ENCODE measurements at places on chromosomes 12 and 14.

- DNase-seq, result no peak
Observed at GRCh38 chr12:85504164-85504563, 224.1 kb downstream of the ALX1 start.

DNA sequence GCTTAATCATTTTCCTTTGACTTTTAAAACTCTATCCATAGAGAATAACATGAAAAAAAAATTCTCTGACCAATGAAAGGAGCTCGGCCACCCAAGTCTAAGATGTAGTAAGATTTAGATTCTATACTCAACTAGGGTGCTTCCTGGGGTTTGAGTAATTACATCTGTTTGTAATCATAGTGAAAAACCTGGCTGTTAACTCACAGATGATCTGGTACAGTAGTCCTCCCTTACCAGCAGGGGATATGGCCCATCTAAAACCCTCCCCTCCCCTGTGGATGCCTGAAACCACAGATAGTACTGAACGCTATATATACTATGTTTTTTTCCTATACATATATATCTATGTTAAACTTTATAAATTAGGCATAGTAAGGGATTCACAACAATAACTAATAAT is 89.2 kb downstream of the DAAM1 start:
- no peak for DNase-seq

- DNase-seq, result no peak
Observed at GRCh38 chr12:120416490-120417216, 21.3 kb upstream of the COX6A1 start.

DNA sequence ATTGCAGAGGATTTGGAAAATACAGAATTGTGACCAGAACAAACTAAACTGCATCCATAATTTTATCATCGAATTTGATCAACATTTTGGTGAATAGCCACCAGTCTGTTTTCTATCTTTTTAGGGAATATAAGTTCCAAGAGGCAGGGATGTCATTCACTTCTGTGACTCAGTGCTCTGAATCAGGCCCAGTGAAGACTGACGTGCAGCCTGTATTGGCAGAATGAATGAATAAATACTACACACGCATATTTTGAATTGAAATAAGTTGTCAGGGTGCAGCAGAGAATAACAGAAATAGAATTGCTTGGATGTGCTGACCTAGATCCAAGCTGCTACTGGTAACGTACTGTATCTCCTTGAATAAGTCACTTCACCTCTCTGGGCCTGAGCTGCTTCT is 1.3 kb upstream of the EMP1 start:
- DNase-seq, result no peak

- no peak for DNase-seq
Observed at GRCh38 chr12:86286119-86286518, 29.9 kb upstream of the MGAT4C start.

- no peak for DNase-seq
Observed at GRCh38 chr12:46451276-46452021, 78.9 kb upstream of the SLC38A2 start.

- no peak for DNase-seq
Observed at GRCh38 chr12:102024765-102025164, 37.0 kb downstream of the WASHC3 start.

DNA sequence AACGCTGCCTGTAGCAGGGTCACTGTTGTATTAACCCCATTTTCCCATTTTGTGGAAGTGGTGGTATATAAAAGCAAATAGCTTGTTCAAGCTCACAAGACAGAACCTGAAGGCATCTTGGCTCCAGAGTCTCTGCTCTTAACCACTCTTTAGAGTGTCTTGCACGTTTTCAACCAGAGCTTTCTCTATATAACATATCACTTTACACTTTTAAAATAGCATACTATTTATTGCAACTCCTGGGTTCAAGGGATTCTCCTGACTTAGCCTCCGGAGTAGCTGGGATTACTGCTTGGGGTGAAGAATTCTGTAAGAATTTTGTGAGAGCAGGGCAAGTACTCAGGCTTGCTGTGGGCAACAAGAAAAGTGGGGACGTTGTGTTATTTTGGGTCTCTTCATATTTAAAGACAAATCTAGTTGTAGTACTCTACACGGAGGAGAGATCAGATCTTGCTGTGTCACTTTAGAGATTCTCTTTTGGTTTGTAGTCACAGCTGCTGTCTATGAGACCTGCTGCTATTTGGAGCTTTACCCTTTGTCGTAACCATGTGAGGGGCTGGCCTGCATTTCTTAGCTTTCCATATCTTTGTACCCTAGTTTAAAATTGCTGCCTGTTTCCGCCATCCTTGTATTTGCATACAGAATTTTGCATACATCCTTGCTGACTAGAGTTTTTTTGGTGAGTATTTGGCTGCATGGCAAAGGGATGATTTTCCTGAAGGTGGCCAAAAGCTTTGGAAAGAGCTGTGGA is 40.7 kb downstream of the WDR20 start:
- DNase-seq, result no peak

GRCh38 chr12:95066091-95066855 is 7.1 kb downstream of the NR2C1 start:
- DNase-seq, result no peak

- no peak for DNase-seq
Observed at GRCh38 chr14:65849558-65849957, 437.0 kb downstream of the FUT8 start.

GRCh38 chr12:112162241-112162790 is 37.0 kb downstream of the TRAFD1 start:
- DNase-seq, result no peak

DNA sequence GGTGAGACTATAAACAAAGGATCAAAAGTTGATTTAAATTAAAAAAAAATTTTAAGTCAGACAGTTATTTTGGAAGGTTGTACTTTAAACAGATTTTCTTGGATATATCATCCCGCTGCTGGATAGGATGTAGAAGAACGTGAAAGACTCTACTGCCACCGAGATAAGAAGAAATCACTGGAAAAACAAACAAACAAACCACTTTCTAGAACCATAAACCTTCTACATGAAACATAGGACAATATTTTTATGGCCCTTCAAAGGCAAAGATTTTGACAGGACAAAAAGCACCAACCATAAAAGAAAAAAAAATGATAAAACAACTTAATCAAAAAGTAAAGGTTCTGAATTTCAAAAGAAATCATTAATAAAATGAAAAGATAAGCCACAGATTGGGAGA is 268.2 kb upstream of the DAAM1 start:
- no peak for DNase-seq

DNA sequence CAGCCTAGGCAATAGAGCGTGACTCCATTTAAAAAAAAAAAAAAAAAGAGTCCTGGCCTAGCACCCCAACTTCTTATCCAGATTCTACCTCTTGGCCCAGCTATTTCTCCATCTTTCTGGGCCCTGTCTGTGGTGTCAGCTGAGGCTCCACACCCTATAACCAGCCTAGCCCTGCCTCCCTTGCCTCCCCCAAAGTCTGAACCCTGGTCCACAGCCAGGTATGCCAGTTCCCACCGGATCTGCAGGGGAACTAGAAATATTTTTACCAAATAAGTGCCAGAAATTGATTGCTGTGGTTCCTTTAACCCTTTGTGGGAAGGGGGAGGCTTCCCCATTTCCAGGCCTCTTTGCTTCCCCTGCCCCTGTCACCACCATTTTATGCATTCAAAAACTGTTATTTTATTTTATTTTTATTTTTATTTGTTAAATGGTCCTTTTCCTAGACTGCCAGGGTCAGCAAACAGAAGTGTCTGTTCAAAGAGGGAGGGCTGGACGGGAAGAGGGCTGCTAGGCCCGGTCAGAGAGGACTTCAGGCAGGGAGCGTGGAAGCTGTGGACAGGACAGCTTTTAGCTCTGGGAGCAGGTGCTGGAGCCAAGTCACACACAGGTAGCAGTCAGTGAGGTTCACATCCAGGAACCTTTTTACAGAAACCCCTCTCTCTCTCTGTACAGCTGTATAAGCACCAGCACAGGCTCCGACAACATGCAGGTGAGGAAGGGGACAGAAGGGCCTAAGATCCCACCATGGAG is 23.2 kb downstream of the TTC9 start:
- no peak for DNase-seq

- no peak for DNase-seq
Observed at GRCh38 chr14:93107453-93107852, 8.3 kb downstream of the ITPK1 start.

- no peak for DNase-seq
Observed at GRCh38 chr12:80472911-80473500, 29.0 kb downstream of the PTPRQ start.

- no peak for DNase-seq
Observed at GRCh38 chr14:100654814-100655740, 67.9 kb upstream of the BEGAIN start.

GRCh38 chr14:100469632-100470522 is 117.3 kb downstream of the BEGAIN start:
- no peak for DNase-seq

GRCh38 chr12:70966046-70966445 is 45.5 kb upstream of the PTPRR start:
- DNase-seq, result no peak

GRCh38 chr12:56836317-56836716 is 73.2 kb downstream of the HSD17B6 start:
- DNase-seq, result peak; percentile 53

DNA sequence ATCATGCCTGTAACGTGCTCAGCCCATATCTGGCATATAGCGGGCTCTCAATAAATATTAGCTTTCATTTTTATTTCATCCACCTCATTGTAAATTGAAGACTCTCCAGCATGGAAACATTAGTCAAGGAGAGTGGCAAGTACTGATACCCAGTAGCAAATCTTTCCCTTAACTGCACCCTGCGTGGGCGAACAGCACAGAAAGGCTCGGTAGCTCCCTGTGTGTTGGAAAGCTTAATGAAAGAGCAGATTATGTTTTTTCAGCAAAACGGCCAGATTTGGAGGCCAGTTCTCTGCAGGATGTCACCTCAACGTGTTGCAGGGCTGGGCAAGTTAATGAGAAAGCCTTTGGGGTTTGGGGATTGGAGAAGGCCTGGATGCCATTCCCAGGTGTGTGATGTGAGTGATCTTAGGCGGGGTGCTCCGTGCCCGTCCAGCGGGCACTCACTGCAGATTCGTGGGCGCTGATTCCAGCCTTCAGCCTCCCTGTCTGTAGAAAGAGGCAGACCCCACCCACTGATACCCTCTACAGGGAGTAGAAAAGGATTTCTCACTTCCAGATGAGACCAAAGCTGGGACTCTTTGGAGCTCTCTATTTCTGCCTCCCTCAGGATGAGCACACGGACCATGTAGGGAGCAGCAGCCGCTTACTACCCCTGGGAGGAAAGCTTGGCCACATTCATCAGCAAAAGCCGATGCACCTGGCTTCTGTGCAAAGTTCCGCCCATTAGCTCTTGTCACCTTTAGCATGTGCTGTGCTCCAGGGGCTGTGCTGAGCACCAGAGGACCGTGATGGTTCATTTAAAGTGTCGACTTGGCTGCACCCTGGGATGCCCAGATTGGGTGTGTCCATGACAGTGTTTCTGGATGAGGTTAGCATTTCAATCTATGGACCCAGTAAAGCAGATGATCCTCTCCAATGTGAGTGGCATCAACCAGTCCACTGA is 29.1 kb downstream of the C14orf132 start:
- no peak for DNase-seq

- no peak for DNase-seq
Observed at GRCh38 chr12:22855456-22855855, 230.5 kb downstream of the ETNK1 start.

DNA sequence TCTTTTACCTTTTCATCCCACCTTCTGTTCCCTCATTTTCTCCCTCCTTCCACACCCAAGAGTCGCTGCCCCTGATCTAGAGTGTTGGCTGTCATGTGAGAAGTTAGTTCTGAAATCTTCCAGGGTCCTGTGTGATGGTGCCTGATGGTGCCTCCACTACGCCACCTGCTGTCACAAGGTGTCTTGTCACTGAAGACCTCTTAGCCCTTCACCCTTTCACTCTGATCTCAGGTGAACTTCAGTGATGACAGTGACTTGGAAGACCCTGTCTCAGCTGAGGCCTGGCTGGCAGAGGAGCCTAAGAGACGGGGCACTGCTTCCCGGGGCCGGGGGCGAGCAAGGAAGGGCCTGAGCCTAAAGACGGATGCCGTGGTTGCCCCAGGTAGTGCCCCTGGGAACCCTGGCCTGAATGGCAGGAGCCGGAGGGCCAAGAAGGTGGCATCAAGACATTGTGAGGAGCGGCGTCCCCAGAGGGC is 7.6 kb upstream of the PFDN5 start:
- peak; percentile 82 for DNase-seq

GRCh38 chr12:94265539-94265938 is 117.2 kb downstream of the PLXNC1 start:
- DNase-seq, result no peak

GRCh38 chr14:35506927-35507326 is 27.0 kb upstream of the INSM2 start:
- no peak for DNase-seq

GRCh38 chr12:87856-88255 is 21.3 kb downstream of the IQSEC3 start:
- no peak for DNase-seq

DNA sequence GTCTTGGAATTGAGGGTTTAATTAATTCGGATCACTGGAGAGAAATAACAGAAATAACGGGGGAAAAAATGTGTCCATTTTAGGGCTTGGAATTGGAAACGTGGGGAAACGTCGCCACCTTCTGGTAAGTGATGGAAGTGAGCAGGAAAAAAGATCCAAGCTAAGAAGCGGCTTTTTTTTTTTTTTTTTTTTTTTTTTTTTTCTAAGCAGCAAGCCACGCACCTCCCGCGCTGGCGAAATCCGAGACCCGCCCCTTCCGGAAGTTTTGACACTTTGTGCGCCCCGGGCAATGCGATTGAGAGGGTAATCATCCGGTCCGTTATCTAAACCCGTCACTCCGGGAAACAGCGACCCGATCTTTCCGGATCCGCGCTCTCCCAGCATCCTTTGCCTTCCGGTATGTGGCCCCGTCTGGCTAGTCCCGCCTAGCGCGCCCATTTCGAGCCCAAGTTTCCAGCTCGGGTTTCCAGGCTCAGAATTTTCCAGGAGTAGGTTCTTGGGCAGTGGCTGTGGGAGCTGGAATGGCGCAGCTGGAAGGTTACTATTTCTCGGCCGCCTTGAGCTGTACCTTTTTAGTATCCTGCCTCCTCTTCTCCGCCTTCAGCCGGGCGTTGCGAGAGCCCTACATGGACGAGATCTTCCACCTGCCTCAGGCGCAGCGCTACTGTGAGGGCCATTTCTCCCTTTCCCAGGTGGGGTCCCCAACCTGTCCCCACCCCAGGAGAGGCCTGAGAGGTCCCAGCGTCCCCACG is at the start of gene ALG10:
TSS of gene ALG10 (plus strand) at position 418 of the 752 bp plus-strand sequence. CDS start at position 522, 104 bp downstream.
- peak; percentile 96 for DNase-seq

GRCh38 chr12:104823985-104824461 is 134.1 kb downstream of the SLC41A2 start:
- peak; percentile 22 for DNase-seq

DNA sequence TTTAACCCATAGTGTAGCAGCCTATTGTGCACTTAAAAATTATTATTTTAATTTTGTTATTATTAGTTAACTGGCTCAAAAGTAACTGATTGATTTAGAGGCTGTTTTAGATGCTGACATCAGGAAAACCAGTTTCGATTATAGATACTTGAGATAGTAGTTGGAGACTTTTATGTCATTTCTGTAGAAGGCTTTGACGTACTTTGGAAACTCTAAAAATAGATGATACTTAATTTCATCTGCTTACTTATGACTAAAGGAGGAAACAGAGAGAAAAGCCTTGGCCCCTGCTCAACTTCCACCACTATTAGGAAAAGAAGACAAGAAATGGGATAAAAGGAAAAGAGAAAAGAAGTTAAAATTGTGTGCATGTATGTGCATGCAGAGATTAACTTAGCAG is 219.3 kb upstream of the HMGA2 start:
- no peak for DNase-seq

GRCh38 chr12:121903202-121903601 is 14.6 kb downstream of the PSMD9 start:
- no peak for DNase-seq
